ENCODE measurements at places on chromosomes 2 and 18.

DNA sequence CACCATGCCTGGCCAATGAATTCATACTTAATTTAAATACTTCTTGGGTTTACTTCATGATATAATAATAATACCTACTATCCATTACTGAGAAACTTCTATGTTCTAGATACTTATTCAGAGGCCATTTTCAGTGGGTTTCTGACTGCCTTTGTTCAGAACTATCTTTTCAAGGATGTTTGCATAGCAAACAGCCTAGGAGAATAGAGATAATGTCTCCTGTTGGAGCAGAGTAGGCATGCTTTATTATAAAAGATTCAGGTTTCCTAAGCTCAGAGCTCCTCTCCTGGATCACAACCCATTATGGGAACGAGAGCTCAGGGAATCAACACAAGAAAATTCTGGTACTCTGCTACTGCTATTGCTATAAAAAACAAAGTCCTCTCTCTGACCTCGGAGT is 11.1 kb downstream of the FASTKD1 start:
- DNase-seq: no peak

GRCh38 chr2:200968162-200968561 is 4.7 kb upstream of the ORC2 start:
- DNase-seq: no peak

GRCh38 chr2:45836740-45837139 is 185.3 kb downstream of the PRKCE start:
- no peak for DNase-seq

DNA sequence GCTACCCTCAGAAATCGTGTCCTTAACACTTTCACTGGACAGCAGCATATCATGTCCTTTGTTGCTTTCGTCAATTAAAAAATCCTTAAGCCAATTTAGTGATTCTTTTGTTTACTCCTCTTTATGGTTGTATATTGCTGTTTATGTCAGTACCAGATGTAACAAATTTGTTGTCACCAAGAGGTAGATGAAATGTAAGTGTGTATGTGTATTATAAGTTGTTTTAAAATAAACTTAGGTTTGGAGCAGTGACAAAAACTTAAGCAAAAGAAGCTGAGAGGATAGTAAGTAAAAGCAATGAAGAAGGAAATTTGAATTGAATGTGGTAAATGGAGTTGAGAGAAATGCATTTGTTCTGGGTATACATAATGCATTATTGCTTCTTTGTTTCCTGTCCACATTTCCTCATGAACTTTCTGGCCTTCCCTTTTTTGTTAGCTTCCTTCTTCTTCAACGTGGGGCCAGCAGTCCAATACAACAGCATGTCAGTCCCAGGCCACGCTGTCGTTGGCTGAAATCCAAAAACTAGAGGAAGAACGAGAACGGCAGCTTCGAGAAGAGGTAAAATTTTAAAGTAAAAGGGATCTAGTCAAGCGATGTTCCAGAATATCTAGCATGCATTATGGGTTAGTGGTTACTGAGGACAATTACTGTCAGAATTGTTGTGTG is 30.5 kb upstream of the SNORC start:
- no peak for DNase-seq

DNA sequence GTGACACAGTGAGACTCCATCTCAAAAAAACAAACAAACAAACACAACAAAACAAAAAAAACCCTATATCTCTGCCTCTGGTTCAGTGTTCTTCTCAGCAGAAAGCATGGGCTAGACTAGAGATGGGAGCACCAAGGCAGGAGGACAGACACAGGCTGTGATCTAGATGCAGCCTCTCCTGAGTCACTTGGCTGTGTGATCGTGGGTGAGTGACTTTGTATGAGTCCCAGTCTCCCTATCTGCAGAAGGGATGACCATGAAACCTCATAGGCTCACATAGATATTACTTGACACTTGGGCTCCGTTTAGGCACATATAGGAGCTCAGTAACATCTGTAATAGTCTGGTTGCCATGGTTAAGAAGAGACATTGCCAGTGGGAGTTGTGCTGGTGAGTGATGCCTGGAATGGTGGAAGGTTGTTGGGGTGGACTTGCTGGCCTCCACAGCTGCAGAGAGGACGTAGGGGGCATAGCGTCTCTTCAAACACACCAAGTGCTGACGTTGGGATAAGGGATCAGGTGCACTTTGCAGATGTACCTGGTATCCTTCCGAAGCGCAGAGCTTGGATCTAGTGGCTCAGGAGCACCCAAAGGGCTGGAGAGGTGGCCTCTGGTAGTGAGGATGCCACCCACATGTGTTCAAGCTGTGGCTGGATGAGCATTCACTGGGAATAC is 318.9 kb upstream of the HS6ST1 start:
- DNase-seq: peak; percentile 6

DNA sequence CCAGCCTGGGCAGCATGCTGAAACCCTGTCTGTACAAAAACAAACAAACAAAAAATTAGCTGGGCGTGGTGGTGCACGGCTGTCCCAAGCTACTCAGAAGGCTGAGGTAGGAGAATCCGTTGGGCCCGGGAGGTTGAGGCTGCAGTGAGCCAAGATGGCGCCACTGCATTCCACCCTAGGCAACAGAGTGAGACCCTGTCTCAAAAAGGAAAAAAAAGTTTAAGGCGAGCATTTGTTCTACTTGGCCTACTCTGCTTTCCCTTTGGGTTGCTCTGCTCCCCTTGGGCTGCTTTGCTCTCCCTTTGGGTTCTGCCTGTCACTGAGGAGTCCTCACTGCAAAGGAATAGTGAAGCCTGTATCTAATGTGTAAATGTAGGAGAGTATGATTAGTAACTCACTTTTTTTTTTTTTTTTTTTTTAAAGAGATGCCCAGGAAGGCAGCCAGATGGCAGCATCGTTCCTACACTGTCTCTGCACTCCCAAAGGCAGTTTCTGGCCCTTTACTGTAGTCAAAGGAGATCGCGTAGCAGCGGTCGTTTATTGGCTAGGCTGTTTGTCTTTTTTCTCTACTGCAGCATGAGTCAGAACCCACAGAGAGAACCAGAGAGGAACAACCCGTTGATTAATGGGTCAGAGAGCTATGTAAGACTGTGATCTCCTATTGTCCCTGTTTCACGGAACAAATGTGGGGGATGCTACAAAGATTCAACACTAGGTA is 118.3 kb upstream of the CWC22 start:
- no peak for DNase-seq

DNA sequence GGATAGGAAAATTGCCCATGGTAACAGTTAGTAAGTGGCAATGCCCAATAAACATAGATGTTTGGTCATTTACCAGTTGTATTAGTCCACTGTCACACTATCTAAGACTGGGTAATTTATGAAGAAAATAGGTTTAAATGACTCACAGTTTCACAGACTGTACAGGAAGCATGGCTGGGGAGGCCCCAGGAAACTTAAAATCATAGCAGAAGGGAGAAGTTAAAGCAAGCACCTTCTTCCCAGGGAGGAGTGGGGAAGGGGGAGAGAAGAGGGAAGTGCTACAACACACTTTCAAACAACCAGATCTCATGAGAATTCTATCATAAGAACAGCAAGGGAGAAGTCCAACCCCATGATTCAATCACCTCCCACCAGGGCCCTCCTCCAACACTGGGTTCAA is 23.4 kb downstream of the NR4A2 start:
- no peak for DNase-seq

- no peak for DNase-seq
Measured at GRCh38 chr2:241095594-241096290, 6.3 kb downstream of the MTERF4 start.

DNA sequence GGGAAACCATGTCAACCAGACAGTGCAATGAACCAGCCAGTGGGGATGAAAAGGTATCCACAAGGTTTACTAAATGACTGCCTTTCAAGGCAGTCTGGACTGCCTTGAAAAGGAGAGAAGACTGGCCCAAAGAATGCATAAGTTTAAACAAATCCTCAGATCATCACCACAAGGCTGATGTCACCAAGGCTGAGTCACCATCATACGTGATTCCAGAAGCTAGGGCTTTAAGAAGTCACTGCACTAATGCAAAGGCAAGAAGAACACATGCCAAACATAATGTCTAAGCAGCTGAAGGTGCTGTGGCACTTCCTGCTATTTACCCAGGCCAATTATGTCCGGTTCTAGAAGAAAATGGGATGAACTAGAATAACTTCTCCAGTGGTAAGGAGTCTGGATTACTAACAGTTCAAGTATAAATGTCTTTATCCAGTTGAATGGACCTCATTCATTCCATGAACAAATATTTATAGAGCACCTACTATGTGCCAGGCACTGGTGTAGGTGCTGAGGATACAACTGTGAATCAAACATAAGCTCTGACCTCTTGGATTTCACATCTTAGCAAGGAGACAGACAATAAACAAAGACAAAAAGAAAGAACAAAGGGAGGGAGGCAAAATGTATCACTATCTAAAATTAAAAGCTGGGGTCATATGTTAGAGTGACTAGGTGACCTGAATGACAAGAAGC is 37.6 kb upstream of the ONECUT2 start:
- no peak for DNase-seq

All from activated naive CD8-positive, alpha-beta T cell treated with anti-CD3 and anti-CD28 coated beads, Interleukin-2, amount 10 ng/mL, durations not matched to agents 7 days and 5 days (primary cell).